ENCODE measurements at places on chromosomes 1 and 21. TPM values are rescaled to one million over a fixed set of nuclear protein-coding genes. Genes with fewer than 3 reads are reported as not detected.

KCNE2 gene
- total RNA-seq, result 0.40 TPM

TAS1R3 gene
- 0.17 TPM for total RNA-seq

OR14I1 gene
- total RNA-seq, result not detected

DNAJC6 gene
- 4.3 TPM for total RNA-seq

DNA sequence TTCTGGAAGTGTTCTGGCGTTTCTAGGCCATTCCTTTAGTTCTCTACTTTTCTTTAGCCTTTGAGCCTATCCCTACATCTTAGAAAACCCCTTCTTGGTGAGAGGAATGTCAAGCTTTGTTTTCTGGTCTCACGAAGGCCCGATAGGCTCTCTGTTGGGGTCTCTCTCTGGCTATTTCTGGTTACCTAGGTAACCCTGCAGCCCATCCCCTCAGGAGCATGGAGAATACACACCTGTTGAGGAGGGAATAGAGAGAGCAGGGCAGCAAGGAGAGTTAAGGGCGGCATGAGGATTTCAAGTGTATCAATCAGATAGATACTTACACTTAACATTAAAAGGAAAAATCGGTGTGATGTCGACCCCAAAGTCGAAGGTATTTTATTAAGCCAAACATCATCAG lies 45.7 kb downstream of the LRRC8D start:
- no peaks in the 10 kb centered on the region for H3K27me3 ChIP-seq
- H3K27ac ChIP-seq, result no peak overlapping the region
- H3K36me3 ChIP-seq, result peaks cover 8% of the 10 kb centered on the region
- no peak for DNase-seq
- H3K4me1 ChIP-seq, result peaks cover 4% of the 10 kb centered on the region

DNA sequence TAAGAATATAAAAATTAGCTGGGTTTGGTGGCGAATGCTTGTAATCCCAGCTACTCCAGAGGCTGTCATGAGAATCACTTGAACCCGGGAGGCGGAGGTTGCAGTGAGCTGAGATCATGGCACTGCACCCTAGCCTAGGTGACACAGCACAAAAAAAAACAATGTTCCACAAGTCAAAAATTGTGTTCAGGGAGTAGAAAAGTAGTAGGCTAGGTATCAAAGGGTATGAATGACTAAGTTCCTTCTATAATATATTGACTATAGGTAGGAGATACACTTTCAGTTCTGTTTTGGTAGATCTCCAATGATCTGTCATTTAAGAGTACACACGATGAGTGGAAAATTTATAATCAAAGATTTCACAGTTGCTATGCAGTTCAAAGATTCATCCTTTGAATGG lies 16.7 kb downstream of the USP48 start:
- no peak for DNase-seq
- peaks cover 77% of the 10 kb centered on the region for H3K4me1 ChIP-seq
- H3K27ac ChIP-seq, result peak overlapping the region; percentile 70
- no peaks in the 10 kb centered on the region for H3K36me3 ChIP-seq
- no peak overlapping the region for H3K4me3 ChIP-seq

- DNase-seq, result no peak
- H3K27me3 ChIP-seq, result no peaks in the 10 kb centered on the region
- H3K36me3 ChIP-seq, result no peaks in the 10 kb centered on the region
- no peaks in the 10 kb centered on the region for H3K4me1 ChIP-seq
- no peak overlapping the region for H3K27ac ChIP-seq
Observed at GRCh38 chr1:48923116-48923515, 146.4 kb upstream of the BEND5 start.

GRCh38 chr1:167601442-167602383 lies 28.3 kb upstream of the RCSD1 start:
- H3K36me3 ChIP-seq, result no peaks in the 10 kb centered on the region
- no peaks in the 10 kb centered on the region for H3K27me3 ChIP-seq
- peak overlapping the region; percentile 60 for H3K27ac ChIP-seq
- no peak for DNase-seq
- no peak overlapping the region for H3K4me3 ChIP-seq
- peaks cover 31% of the 10 kb centered on the region for H3K4me1 ChIP-seq

- DNase-seq, result no peak
- H3K4me3 ChIP-seq, result no peak overlapping the region
- no peak overlapping the region for H3K27ac ChIP-seq
- no peaks in the 10 kb centered on the region for H3K4me1 ChIP-seq
- no peaks in the 10 kb centered on the region for H3K27me3 ChIP-seq
Observed at GRCh38 chr1:192010406-192010805, 147.9 kb upstream of the RGS18 start.

DNA sequence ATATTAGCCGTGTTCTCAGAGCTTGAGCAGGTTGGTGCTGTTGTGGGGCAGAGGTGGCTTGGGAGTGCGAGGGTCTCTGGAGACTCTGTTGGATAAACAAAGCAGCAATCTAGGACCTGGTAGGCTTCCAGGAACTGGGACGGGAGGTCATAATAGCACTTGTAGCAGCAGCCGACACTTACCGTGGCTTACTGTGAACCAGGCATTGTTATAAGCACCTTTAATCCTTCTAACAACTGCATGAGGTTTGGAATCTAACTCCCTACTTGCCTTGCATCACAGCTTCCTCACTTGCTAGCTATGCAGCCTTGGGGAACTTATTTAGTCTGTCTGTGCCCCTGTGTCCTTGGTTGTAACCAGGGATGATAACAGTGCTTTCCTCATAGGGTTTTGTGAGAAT lies 94.9 kb downstream of the NAV1 start:
- no peaks in the 10 kb centered on the region for H3K36me3 ChIP-seq
- DNase-seq, result no peak
- H3K27ac ChIP-seq, result no peak overlapping the region
- H3K4me3 ChIP-seq, result no peak overlapping the region
- H3K4me1 ChIP-seq, result peaks cover 47% of the 10 kb centered on the region

All from esophagus muscularis mucosa (tissue), 4 donors.